Chondrocyte (in vitro differentiated cells): ENCODE measurements at places on chromosomes 11 and 22. TPM values are rescaled to one million over a fixed set of nuclear protein-coding genes. Genes with fewer than 3 reads are reported as not detected.
A peak's percentile ranks its signal among the peaks of the same experiment; 100 is the strongest.

DNA sequence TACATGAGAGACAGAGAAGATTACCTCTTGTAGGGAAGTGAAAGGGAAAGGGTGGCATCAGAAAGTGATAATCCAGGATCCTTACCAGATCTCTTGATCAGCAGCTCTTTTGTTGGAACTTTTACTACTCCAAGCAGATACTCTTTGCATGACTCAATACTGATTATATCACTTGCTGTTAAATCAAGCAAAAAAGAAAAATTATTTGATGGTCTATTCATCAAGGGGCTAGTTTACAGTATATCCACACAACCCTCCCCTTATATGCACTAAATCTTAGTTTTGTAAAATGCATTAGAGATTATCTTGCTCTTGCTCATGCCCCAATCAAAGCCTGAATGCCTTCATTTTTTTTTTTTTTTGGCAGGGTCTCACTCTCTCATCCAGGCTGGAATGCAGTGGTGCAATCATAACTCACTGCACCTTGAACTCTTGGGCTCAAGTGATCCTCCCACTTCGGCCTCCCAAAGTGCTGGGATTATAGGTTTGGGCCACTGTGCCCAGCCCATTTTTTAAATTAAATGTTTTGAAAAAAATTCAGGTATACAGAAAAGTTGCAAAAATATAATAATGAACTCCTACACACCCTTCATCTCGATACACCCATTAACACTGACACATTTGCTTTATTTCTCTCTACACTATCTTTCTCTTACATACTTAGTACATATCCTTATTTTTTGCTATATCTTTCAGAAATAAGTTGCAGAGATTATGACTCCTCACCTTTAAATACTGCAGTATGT is 76.1 kb upstream of the UCP3 start:
- DNase-seq, result no peak

DNA sequence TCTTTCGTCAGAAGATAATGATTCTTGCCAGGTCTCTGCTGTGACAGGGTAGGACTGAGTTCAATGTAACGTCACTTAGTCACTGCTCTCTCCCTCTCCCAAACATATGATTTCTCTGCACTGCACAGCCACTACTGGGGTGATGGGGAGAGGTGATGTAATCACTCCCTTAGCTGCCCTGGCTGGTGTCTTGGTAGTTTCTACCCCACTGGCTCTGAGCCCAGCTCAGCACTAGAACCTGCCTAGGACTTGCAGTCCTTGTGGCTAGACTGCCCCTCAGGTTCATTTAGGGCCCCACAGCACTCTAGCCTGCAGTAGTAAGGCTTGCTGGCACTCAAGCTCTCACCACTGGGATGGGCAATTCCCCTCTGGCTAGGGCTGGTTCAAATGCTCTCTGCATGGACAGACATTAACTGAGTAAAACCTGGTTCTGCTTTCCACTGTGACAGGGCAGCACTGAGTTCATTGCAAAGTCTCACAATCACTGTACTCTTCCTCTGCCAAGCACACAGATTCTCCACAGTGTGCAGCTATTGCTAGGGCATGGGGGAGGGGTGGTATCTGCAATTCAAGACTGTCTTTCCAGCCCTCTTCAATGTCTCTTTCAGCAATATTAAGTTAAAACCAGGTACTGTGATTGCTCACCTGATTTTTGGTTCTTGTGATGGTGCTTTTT is 571.4 kb upstream of the FAT3 start:
- DNase-seq, result no peak

DNA sequence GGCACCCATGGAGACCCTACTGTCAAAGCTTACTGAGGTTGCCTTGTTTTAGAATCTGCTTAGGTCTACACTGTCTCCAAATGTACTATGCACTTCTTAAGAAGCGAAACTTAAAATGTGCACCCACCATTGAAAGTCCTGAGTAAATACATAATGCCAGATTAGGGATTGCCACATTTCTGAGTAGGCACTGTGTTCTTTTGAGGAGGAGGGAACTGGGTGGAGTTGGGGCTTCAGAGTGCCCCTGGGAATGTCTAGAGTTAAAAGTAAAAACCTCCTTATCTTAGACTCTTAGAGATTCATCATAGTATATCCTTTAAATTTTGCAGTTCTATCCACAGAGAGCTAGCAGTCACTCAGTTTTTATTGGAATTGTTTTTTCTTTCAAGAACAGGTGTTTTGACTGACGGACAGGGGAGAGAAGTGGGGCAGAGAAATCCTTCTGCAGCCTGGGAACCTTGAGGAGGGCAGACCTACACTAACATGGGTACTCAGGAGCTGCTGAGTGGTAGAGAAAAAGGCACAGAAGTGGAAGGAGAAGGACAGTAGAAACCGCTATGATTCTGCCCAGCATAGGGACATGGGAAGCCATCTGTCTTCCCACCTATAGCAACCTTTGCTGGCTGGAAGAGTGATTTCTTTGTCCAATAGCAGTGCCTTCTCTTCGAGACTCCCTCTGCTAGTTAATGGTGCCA is 33.4 kb upstream of the MICAL2 start:
- DNase-seq, result no peak

GRCh38 chr11:3022300-3022967 is 30.3 kb upstream of the NAP1L4 start:
- no peak for DNase-seq

GRCh38 chr11:96105197-96105895 is 181.4 kb upstream of the MTMR2 start:
- no peak for DNase-seq

Gene CARNS1
- total RNA-seq, result 0.36 to 1.8 TPM (median 1.8 TPM) in 3 replicates

Gene SESN3
- total RNA-seq, result 104 to 238 TPM (median 104 TPM) in 3 replicates

- DNase-seq, result no peak
Measured at GRCh38 chr11:32960553-32961164, 55.0 kb upstream of the DEPDC7 start.

Gene CHRDL2
- not detected in 3 replicates for total RNA-seq

- DNase-seq, result no peak
Measured at GRCh38 chr22:39814899-39815298, 78.7 kb downstream of the ENTHD1 start.

DNA sequence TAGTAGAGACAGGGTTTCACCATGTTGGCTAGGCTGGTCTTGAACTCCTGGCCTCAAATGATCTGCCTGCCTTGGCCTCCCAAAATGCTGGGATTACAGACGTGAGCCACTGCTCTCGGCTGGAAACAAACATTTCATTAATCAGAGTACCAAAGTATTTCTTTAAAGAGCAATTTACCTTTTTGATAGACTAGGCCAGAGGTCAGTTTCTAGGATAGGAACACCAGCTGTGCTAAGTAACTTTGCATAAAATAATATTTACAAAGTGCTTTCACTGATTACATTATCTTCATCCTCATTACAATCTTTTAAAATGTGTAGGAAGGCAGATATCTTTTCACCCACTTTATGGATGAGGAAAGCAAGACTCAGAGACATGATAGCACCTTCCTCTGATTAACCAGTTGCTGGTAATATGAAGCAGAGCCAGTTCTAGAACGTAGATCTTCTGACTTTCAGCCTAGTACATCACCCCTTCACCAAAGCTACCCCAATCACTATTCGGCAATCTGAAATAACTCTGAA is 355.2 kb downstream of the SOX6 start:
- DNase-seq, result no peak

Gene P2RY2
- 0.32 TPM in 1 of 3 replicates, not detected in the others for total RNA-seq

GRCh38 chr11:12206529-12206928 is 96.1 kb downstream of the MICAL2 start:
- peak; percentile 28 for DNase-seq

Gene OR5P2
- total RNA-seq, result 0.92 TPM in 1 of 3 replicates, not detected in the others

Gene HYLS1
- total RNA-seq, result 4.3 to 4.7 TPM (median 4.5 TPM) in 3 replicates

Gene UBQLN3
- 0.13 to 0.31 TPM in 2 of 3 replicates, not detected in the other for total RNA-seq

Gene CASP4
- total RNA-seq, result 1.2 to 12.6 TPM (median 1.8 TPM) in 3 replicates

Gene OTOG
- total RNA-seq, result 0.08 to 0.82 TPM in 2 of 3 replicates, not detected in the other

DNA sequence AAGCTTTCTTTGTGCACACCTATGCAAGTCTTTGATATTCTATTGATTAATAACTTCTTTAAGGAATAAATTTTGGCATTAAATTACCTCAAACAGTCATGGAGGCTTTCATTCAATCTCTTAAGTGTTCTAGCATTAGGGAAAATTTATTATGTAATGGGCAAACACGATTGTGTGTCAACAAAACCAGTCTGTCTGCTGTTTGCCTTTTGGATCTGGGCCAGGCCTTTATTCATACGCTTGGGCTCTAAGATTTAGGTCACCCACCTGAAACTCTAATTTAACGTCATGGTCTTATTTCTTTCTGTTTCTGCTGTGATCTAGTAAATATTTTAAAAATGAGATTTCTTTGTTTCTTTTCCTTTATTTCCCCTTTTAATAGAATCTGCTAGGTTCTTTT is 1270.6 kb downstream of the LRRC4C start:
- DNase-seq, result no peak

DNA sequence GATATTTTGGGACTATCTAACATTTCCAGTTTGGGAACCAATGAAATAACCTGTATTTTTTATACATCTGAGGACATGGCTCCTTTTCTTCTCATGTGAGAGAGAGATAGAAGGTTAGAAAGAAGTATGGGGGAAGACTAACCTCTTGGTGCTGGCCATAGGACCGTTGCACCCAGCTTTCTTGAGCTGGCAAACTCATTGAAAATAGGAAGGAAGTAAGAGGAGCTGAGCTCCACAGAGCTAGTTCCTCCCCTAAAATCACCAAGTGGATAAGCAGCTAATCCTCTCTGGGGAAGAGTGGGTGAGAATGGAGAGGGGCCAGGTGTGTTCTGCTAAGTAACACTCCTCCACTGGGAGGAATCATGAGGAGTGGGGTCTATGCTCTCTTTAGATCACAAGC is 387.4 kb upstream of the CADM1 start:
- no peak for DNase-seq

Gene MCM5
- 13.3 to 49.6 TPM (median 14.4 TPM) in 3 replicates for total RNA-seq
